Non-pigmented ciliary epithelial cell (primary cell): ENCODE measurements at places on chromosomes 16 and 17.

- peak; percentile 95 for DNase-seq
Measured at GRCh38 chr16:9047689-9048301, 43.6 kb upstream of the HAPSTR1 start.

GRCh38 chr16:12951392-12951791 is 50.0 kb downstream of the SHISA9 start:
- DNase-seq = no peak

- peak; percentile 8 for DNase-seq
Measured at GRCh38 chr17:75589012-75589918, 1.7 kb downstream of the MYO15B start.

GRCh38 chr16:23107936-23108335 is 41.3 kb downstream of the USP31 start:
- DNase-seq = no peak

DNA sequence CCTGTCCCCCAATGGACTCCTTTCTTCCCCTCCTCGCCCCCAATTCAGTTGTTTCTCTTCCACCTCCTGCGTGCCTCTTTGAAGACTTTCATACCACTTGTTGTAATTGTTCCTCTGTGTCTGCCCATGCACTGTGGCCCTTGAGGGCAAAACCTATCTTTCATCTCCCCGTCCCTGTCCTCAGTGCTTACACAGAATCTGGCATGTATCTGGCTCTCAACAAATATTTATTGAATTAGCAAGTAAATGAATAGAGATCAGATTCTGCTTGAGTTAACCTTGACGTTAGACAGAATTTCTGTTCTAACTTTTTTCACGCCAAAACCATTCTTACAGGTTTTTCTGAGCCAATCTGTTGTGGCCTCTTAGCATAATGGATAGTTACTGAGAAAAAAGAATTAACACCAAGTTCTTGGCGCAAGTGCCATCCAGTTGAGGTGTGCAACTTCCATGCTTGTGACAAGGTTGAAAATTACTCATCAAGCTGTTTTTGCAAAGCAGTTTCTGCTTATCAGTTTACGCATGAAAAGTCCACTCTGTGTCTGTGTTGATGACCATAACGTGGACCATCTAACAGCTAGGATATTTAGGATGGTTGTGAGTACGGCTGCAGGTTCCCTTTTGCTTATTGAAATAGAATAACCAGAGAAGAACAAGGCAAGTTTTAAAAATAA is 215.1 kb downstream of the PRKCA start:
- no peak for DNase-seq

DNA sequence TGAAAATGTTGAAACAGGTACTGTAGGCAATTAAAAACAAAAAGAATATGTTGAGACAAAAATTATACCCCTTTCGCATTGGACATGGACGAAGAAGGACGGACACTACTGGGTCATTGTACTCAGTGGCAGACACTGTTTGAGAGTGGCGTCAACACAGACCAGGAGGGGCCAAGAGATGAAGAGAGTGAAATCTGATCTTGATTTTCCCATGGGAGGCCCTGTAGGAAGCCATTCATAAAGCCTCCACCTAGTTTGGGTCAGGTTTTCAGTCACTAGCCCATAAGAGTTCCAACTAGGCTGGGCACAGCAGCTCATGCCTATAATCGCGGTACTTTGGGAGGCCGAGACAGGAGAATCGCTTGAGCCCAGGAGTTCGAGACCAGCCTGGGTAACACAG is 23.6 kb upstream of the SMURF2 start:
- no peak for DNase-seq

- no peak for DNase-seq
Measured at GRCh38 chr17:43846221-43846712, 709 bp upstream of the CD300LG start.

- no peak for DNase-seq
Measured at GRCh38 chr17:48869821-48870318, 22.7 kb upstream of the ATP5MC1 start.

- DNase-seq = no peak
Measured at GRCh38 chr16:88983771-88984687, 7.0 kb upstream of the CBFA2T3 start.

- DNase-seq = no peak
Measured at GRCh38 chr17:3574231-3574630, 16.6 kb upstream of the TRPV3 start.

DNA sequence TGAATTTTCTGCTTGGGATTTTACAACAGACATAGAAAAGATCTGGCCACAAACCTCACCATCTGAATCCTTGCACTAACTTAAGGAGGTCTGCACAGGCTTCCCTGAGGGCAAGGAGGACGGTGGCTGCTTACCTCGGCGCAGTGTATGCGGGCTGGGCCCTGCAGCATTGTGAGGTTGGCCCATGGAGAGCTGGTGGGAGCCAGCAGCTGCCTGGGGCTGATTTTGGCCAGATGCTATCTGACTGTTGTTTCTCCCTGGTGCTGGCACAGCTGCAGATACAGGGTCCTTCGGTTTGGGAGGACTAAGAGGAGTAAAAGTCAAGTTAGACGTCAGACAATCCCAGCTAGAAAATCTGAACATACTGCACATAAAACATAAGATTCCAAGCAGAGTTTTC is 79.8 kb downstream of the ARHGAP17 start:
- no peak for DNase-seq

DNA sequence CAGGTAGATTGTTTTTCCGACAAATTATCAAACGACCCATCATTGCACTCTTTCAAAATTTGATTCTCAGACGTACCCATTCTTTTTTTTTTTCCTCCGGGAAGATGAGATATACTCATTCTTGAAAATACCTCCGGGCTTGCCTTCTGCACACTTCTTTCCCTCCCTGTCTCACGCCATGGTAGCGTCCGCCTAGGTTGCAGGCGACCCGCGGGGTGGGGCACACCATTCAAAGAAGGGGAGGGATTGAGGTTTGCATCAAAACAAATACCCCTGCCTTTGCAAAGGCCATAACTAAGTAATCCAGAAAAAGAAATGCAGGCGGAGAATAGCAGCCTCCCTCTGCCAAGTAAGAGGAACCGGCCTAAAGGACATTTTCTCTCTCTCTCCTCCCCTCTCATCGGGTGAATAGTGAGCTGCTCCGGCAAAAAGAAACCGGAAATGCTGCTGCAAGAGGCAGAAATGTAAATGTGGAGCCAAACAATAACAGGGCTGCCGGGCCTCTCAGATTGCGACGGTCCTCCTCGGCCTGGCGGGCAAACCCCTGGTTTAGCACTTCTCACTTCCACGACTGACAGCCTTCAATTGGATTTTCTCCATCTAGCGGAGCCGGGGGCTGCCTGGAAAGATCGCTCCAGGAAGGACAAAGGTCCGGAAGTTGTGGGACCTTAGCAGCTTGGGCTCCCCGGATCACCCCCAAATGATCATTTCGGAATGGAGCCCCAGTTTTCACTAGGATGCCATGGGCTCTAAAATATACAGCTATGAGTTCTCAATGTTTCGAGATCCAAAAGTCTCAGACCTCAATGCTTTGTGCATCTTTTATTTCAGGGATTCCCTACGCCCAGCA is 843 bp downstream of the TP53 start:
- no peak for DNase-seq

DNA sequence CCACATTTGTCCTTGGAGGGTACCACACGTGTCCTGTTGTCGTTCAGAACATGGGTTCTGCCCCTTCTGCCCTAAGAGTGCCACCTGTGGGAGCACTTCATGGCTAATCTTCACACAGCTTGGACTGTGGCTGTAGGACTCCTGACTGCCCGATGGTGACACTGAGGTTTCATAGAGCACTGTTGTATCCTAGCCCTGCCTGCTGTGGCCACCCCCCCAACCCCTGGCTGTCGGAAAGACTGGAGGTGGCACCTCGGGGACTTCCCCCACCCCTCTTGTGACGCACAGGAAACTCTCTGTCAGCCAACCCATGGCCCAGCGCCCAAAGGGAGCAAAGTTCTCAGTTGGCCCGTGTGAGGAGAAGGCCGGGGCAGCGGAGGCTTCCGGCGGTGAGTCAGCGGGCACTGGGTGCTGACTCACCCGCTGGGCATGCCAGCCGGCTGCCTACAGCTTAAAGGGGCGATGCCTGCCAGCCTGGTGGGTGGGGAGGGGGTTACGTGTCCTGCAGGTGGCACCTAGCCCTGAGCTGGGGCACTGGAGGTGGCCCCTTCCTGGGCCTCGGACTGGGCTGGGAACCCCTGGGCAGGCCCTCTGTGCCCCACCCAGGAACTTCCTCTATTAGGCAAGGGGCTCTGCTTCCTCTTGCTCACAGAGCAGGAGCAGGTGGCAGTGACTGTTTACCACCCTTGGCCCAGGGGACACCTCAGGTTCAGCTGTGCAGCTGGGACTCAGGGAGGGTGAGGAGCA is 3.4 kb downstream of the MAP2K3 start:
- DNase-seq = no peak

- DNase-seq = no peak
Measured at GRCh38 chr16:78720416-78720815, 621.0 kb downstream of the WWOX start.

GRCh38 chr16:57614536-57614935 is 13.9 kb upstream of the ADGRG1 start:
- DNase-seq = no peak

DNA sequence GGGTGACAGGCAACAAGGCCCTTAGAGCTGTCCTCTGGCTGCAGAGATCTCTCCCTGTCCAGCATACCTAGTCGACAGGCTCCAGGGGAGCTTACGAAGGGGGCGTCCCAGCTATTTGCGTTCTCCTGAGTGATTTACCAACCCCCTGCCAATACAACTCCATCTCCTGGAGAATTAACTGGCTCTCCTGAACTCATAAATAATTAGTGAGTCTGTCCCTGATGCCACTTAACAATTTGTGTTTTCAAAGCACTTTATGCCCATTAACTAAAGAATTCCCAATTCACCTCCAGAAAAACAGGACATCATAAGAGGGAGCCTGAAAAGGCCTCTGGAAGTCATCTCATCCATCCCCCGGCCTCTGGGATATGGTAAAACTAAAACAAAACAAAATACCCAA is 26.7 kb downstream of the SDK2 start:
- DNase-seq = no peak

GRCh38 chr16:89018282-89019158 is 41.5 kb upstream of the CBFA2T3 start:
- no peak for DNase-seq

- no peak for DNase-seq
Measured at GRCh38 chr17:4334332-4334731, 32.1 kb downstream of the UBE2G1 start.

DNA sequence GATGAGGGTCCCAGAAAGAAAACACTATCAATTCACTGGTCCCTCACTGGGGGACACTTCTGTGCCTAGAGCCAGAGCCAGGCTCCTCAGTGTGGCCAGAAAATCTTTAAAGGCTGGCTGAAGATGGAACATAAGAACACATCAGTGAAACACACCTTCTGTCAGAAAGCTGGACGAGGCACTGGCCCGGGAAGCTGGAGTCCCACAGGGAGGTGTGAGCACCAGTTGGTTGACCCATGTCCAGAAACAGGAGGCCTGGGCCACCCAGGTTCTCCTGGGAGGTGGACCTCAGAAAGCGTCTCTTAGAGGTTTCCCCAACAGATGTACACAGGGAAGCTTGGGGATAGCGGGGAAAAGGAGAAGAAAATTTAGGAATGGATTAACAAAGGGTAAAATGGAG is 56.2 kb upstream of the ALDH3A2 start:
- no peak for DNase-seq

DNA sequence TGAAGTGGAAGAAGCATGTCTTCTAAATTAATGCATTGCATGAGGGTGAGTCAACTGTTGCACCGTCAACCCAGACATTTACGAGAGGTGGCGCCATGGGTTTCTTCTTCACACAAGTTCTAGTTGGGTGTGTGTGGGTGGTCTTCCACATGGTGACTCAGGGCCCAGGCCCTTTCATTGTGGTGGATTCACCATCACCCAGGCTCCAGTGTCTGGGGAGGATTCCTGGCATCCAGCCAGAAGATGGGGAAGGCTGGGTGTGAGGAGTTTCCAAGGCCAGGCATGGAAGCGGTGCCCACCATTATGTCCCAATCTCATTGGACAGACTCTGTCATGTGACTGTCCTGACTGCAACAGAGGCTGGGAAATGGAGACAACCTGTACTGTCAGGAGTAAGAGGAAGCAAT is 21.4 kb upstream of the JPH3 start:
- no peak for DNase-seq

DNA sequence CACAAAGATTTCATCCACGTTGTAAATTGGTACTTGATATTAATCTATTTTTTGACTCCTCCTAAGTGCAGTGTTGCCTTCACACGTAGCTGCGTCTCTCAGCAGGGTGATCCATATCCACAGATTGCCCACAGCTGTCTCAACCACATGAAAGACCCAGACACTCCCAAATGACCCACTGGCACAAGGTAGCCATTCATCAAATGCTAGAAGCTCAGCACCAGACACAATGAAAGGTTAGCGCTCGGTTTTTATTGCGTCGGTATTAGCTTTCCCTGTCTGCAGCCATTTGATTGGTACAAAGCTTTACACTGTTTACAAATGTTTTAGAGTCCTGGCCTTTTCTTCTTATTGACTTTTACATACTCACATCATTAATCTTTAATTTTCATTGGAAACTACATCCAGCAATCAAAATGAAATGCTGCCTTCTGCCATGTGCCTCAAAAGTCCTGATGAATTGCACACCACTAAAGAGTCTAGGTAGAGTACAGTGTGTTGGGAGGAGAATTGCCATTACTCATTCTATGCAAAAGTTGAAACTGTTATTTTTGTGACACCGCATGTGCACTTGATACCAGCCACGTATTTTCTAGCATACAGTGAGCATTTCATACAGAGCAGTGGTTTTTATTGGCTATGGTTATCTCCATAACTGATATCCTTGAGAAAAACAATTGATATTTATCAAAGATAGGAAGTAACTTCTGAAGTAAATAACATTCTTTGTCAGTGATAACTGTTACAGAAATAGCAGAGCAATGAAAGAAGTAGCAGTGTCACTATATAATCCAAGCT is 127.3 kb upstream of the NUDT7 start:
- no peak for DNase-seq

DNA sequence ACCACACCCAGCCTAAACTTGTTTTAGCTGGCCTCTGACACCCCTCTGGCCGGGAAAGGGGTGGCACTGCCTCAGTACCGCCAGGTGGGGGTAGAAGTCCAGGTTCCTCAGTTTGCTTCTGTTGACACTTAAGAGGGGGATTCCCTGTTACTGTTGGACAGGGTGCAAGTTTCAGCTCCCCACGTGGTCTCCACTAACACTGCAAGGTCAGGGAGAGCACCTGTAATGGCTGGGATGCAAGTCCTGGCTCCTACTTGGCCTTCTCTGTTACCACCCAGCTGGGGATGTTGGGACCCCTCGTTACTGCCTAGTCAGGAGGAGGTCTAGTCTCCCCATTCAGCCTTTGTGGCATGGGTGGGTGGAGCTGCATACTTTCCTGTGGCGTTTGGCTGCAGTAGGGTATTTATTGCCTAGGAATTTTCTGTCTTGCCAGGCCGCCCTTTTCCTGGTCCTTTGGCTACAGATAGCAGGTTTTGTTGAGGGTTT is 10.6 kb upstream of the MFAP4 start:
- no peak for DNase-seq
